ENCODE measurements at places on chromosomes 3 and 15.

DNA sequence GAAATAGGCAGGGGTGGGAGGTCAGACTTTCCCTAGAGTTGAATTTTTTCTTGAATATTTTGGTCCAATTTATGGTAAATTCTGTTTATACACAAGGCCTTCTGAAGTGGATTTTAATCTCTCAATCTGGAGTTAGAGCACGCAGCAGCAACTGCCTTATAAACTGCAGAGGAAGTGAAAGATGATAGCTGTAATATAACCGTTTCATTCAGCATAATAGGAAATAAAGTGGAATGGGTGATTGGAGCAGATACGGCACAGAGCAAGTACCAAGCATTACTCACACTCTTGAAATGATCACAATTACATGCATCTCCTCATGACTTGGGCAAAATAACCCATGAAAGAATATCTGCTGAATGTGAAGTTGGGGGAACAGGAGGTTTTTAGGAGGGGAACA is 106.8 kb downstream of the ARRDC4 start:
- no peak for DNase-seq
- no peak overlapping the region for H3K27ac ChIP-seq
- H3K4me3 ChIP-seq: no peak overlapping the region
- H3K4me1 ChIP-seq: no peaks in the 10 kb centered on the region
- H3K27me3 ChIP-seq: no peaks in the 10 kb centered on the region
- H3K36me3 ChIP-seq: no peaks in the 10 kb centered on the region

GRCh38 chr15:88127432-88127790 is 129.1 kb downstream of the NTRK3 start:
- no peaks in the 10 kb centered on the region for H3K27me3 ChIP-seq
- no peak for DNase-seq
- H3K27ac ChIP-seq: no peak overlapping the region
- H3K36me3 ChIP-seq: no peaks in the 10 kb centered on the region

DNA sequence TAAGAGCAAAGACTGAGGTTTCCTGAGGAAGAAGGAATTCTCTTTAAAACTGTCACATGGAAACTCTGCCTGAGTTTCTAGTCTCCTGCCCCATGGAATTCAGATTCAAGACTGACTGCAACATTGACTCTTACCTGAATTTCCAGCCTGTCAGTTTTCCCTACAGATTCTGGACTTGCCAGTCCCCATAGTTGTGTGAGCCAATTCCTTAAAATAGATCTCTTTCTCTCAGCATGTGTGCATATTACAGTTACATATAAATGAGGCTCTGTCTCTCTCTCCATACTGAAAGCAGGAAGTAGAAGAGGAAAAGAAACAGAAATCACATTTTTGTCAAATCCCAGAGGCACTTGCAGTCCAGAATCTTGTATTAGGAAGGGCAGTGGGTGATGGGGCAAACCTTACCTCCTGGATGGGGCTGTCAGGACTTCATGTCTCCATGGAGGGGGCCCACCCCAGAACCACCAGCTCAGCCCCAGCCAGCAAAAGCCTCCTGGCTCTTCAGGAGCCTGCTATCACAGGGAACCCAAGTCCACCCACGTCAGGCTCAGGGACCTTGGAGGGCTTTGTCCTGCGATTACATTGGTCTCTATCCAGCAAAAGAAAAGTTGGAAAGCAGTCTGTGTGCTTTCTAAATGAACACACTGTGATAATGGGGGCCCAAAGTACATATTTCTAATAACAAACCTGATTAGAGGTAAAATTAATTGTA is 18.8 kb upstream of the GOLGA8J start:
- H3K4me1 ChIP-seq: peaks cover 8% of the 10 kb centered on the region
- no peak overlapping the region for H3K27ac ChIP-seq
- no peaks in the 10 kb centered on the region for H3K27me3 ChIP-seq
- H3K36me3 ChIP-seq: no peaks in the 10 kb centered on the region
- DNase-seq: no peak
- no peak overlapping the region for H3K4me3 ChIP-seq

GRCh38 chr15:74322558-74323180 is 44.8 kb downstream of the CYP11A1 start:
- H3K4me1 ChIP-seq: no peaks in the 10 kb centered on the region
- H3K36me3 ChIP-seq: no peaks in the 10 kb centered on the region
- DNase-seq: peak; percentile 66
- no peak overlapping the region for H3K4me3 ChIP-seq
- H3K27me3 ChIP-seq: no peaks in the 10 kb centered on the region
- H3K27ac ChIP-seq: no peak overlapping the region

GRCh38 chr15:67782691-67782991 is 42.7 kb upstream of the SKOR1 start:
- no peaks in the 10 kb centered on the region for H3K36me3 ChIP-seq
- DNase-seq: no peak
- H3K4me1 ChIP-seq: no peaks in the 10 kb centered on the region
- no peak overlapping the region for H3K4me3 ChIP-seq

DNA sequence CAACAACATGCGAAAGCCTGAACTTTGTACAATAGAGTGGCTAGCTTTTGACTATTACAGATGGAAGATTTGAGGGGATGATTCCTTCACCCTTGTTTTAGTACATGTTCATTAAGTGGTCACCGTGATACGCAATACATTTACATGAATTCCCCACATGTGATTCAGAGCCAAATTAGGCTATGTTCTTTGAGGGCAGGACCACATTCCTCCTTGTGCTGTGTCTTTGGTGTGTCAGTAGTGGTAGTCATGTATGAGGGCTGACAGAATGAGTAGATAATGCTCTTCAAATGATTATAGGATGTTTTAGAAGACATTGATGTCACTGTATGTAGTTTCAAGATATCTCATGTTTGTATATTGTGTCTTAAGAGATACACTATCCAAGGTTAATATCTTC is 12.1 kb downstream of the PTPRG start:
- DNase-seq: no peak
- H3K27me3 ChIP-seq: no peaks in the 10 kb centered on the region
- H3K36me3 ChIP-seq: no peaks in the 10 kb centered on the region

GRCh38 chr3:55177749-55178148 is 249.9 kb upstream of the LRTM1 start:
- H3K4me1 ChIP-seq: no peaks in the 10 kb centered on the region
- DNase-seq: no peak
- no peaks in the 10 kb centered on the region for H3K27me3 ChIP-seq
- no peak overlapping the region for H3K27ac ChIP-seq

DNA sequence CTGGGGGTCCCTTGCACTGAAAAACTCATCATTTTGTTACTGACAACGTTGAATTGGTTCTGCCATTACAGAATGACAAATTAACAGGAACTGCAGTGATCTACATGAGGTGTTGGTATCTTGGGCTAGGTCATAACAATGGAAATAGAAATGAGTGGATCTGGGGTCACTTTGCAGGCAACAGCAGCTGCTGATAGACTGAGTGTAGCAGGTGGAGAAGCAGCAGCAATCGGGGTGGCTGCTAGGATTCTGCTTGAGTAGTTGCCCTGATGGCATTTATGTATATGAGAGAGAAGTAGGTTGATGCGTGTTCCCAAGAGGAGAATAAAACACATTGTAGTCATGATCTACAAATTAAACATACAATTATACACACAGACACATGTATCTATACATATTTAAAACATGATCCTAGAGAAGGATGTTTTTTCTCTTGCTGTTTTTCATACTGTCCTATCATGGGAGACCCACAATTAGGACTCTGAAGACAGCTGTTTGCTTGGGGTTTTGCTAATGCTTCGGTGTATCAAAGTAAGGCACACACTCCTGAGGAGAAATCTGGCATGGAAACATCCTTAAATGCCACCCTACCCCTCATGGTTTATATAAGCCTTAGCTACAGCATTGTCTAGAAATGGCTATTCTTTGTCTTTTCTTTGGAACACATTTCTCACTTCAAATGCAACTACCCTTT is 15.8 kb upstream of the THBS1 start:
- H3K4me1 ChIP-seq: no peaks in the 10 kb centered on the region
- no peak overlapping the region for H3K27ac ChIP-seq
- no peak overlapping the region for H3K4me3 ChIP-seq
- DNase-seq: no peak
- no peaks in the 10 kb centered on the region for H3K36me3 ChIP-seq
- no peaks in the 10 kb centered on the region for H3K27me3 ChIP-seq

Measured in liver (tissue), 10 donors.